ENCODE measurements at places on chromosomes 11 and 22.
A peak's percentile ranks its signal among the peaks of the same experiment; 100 is the strongest.

DNA sequence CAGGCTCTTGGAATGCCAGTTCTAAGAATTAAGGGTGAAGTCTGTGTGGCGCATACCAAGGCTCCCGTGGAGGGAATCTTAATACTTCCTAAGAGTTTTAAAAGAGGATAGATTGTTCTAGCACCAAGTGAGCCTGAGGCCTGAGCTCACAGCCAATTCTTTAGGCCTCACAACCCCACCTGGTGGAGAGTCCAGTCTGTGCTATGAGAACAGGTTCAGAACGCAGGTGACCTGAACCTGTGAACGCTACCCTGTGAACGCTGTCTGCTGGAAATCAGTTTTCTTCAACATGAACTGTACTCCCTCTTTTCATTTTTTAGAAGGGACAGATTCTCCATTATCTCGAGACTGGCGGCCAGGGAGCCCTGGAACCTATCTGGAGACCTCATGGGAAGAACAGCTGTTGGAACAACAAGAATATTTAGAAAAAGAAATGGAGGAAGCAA is 43.2 kb upstream of the DLAT start:
- DNase-seq = peak; percentile 60

GRCh38 chr22:40726514-40726913 is 47.2 kb downstream of the MCHR1 start:
- DNase-seq = no peak

GRCh38 chr11:30244265-30244664 is 13.5 kb downstream of the FSHB start:
- peak; percentile 58 for DNase-seq

DNA sequence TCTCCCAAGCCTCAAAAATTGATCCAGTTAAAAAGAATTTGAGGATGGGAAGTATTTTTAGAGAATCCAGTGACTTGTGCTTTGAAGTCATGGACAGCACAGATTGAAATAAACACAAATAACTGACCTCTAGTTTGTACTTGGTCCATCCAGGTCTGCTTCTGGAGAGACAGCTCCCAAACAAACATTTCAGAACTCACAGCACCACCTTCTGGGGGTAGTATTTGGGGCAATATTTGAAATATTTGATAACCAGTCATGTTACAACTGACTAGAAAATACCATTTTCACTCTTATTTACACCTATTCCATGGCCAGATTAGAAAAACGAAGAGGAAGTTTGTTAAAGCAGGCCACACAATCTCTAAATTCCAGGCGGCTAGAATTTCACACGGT is 56.2 kb downstream of the CTSC start:
- no peak for DNase-seq

GRCh38 chr11:28674433-28675103 is 566.4 kb downstream of the METTL15 start:
- peak; percentile 41 for DNase-seq

DNA sequence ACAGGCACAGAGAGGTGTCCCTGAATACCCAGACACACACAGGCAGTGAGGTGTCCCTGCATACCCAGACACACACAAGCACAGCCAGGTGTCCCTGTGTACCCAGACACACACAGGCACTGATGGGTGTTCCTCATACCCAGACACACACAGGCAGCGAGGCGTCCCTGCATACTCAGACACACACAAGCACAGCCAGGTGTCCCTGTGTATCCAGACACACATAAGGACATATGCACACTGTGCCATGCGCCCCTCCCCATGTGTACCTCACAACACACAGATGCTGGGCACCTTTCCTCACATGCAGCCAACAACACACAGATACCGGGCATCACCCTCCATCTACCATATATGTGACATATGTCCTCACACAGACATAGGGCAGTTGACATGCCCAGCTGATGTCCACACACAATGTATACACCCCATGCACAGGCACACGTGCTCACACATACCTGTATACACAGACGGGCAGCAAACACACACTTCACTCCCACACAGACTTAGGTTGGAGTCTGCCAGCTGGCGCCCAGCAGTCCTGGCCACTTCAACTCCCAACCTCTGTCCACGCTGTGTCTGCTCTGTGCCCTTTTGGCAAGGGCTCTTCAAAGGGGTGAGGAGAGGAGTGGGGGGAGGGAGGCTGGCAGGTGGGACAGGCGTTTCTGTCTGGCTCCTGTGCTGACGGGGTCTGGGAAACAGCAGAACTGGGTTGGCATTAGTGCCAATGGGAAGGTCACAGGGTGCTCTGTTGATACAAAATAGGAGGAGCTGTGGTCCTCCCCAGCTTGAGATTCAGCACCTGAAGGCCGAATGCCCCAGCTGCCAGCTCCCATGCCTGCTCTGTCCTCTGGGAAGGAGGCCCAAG is 69.4 kb upstream of the ALX4 start:
- no peak for DNase-seq

GRCh38 chr11:132206993-132207392 is 836.6 kb downstream of the NTM start:
- DNase-seq = no peak

DNA sequence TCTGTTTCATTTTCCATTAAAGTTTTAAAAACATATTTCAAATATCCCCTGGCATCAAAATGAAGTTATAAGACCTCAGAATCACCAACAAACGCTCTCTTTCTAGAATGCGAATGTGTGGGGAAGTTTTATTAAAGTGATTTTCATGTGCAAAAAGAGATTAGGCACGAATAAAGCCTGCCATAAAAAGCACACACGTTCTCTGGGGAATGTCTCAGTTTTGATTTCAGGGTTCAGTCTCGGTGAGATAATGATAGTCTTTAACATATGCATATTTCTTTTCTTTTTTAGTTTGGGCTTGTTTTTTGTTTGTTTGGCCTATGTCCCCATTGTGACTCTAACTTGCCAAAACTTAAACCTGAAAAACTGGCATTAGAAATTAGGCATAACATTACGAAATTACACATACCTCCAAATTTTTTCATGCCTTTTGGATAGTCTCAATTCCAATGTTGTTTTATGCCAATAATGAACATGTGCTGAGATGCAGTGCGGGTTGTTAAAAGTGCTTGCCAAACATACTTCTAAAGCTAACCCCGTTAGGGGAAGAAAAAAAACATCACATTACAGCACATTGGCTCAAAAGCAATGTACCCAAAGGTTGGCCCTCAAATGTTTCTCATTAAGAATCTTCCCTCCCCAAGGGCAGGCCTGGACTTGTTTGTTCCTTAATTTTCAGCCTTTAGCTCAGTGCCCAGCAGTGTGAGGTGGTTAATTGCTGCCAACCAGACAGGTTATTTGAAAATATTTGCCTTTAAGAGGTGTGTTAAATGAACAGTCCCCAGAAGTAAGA is 33.2 kb upstream of the FBLN1 start:
- DNase-seq = no peak

Measured in urothelium cell line (cell line).